Activated T-helper 2 cell treated with anti-CD3 and anti-CD28 coated beads, Interferon-gamma antibody, Interleukin-2, Interleukin-4, amounts not matched to agents 10 μg/mL and 5 μg/mL and 100 μg/mL, durations not matched to agents 14 hours and 24 hours and 36 hours (primary cell): ENCODE measurements at places on chromosomes 5 and 9. TPM values are rescaled to one million over a fixed set of nuclear protein-coding genes. Genes with fewer than 3 reads are reported as not detected.

PKD2L2 gene
- total RNA-seq, result not detected in 2 replicates

C5orf52 gene
- total RNA-seq, result 0.30 TPM in 1 of 2 replicates, not detected in the other

C1QTNF2 gene
- total RNA-seq, result not detected in 2 replicates

GALNT12 gene
- 2.3 and 2.8 TPM in 2 replicates for total RNA-seq

ARID3C gene
- 0.14 and 0.21 TPM in 2 replicates for total RNA-seq

PAIP1 gene
- 56.8 and 58.0 TPM in 2 replicates for total RNA-seq

SLC6A3 gene
- total RNA-seq, result not detected in 2 replicates

DNA sequence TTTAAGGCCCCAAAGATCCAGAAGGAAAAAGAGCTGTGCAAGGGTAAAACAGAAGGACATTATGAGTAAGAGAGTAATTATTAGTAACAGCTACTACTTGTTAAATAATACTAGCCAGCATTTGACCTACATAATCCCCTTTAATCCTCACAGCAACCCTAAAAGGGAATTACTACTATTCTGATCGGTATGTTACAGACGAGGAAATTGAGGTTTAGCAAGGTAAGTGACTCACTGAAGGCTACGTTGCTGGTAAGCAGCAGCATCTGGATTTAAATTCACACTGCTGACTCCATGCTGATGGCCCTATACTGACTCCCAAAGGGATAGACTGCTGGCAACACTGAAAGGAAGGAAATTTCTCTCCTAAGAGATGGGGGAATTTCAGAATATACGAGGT lies 3.7 kb upstream of the FSD1L start:
- H3K36me3 ChIP-seq, result no peaks in the 10 kb centered on the region
- H3K27me3 ChIP-seq, result peaks cover 10% of the 10 kb centered on the region
- H3K27ac ChIP-seq, result no peak overlapping the region
- no peak for DNase-seq

DNA sequence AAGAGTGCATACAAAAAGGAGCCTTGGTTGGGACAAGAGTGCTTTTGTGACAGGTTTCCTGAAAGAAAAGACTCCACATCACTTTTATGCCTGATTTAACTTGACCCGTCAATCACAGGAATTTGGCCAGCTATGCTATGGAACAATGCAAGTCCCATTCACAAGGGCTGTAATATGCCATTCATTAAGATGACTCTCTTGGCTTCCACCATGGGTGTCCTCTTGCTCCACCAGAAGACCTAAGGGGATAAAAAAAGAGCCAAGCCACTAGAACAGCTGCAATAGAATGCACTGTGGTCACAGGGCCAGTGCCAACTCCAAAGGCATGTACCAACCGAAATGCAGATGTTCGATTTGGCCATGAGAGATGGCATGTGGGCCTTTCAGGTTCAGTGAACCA lies 480.1 kb upstream of the MPDZ start:
- no peaks in the 10 kb centered on the region for H3K36me3 ChIP-seq
- H3K4me1 ChIP-seq, result no peaks in the 10 kb centered on the region
- no peak for DNase-seq
- H3K27ac ChIP-seq, result no peak overlapping the region

DNA sequence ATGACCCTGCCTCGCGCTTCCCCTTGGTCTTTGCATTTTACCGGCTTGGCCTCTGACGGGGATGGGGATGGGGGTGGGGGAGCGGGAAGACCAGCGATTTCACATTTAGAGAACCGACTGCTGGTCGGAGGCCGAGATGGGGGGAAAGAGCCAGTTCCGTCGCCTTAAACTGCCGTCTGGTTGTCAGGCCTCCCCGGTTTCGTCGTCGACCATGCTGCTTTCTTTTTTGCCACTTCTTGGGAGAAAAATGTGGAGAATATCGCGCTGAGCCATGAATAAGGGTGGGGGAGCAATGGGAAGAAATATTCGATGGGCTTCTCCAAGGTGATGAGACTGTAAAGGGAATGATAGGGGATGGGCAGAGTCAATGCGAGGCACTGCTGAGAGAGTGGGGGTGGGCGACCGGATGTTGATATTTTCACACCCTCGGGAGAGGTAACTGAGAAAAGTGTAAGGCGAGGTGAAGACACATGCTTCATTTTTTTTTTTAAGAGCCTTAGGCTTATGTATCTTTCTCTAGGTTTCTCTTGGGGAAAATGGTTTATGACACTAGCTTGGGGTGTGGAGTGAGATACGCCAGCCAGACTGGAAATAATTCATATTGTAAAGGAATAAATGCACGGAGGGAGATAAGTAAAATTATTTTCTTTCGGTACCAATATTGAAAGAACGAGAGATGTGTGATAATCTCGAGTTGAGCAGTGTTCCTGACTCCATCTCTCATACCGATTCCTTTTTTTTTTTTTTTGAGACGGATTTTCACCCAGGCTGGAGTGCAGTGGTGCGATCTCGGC lies 1.1 kb downstream of the KIF2A start:
- no peaks in the 10 kb centered on the region for H3K27me3 ChIP-seq
- DNase-seq, result peak; percentile 50
- peak overlapping the region; percentile 99 for H3K4me3 ChIP-seq
- H3K36me3 ChIP-seq, result peaks cover 56% of the 10 kb centered on the region
- H3K27ac ChIP-seq, result peak overlapping the region; percentile 93

GRCh38 chr5:66002415-66002814 lies 76.0 kb downstream of the ERBIN start:
- no peak overlapping the region for H3K27ac ChIP-seq
- peaks cover 53% of the 10 kb centered on the region for H3K36me3 ChIP-seq
- no peaks in the 10 kb centered on the region for H3K27me3 ChIP-seq
- no peak overlapping the region for H3K4me3 ChIP-seq
- H3K4me1 ChIP-seq, result peaks cover 17% of the 10 kb centered on the region

DNA sequence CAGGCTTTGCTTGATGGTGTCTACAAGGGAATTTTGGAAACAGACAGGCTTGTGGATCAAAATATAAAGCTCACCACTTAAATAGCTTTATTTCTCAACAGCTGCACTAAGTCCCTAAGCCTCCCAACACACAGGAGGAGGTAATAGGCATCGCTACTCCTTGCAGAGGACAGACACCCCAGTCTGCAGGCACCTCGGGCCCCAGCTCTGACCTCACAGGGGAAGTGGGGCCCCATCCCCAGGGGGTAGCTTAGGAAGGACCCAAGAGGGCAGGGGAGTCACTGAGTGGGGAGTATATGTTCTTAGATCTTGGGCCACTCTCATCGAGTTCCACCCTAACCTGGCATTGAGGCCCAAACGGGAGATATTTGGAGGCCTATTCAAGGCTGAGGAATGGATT lies 66.7 kb upstream of the XPA start:
- no peak for DNase-seq
- no peaks in the 10 kb centered on the region for H3K36me3 ChIP-seq
- H3K27ac ChIP-seq, result no peak overlapping the region
- H3K27me3 ChIP-seq, result peaks cover 21% of the 10 kb centered on the region
- no peak overlapping the region for H3K4me3 ChIP-seq
- no peaks in the 10 kb centered on the region for H3K4me1 ChIP-seq

GRCh38 chr5:150653145-150653761 lies 7.8 kb upstream of the MYOZ3 start:
- peaks cover 6% of the 10 kb centered on the region for H3K4me1 ChIP-seq
- no peak overlapping the region for H3K27ac ChIP-seq
- no peak overlapping the region for H3K4me3 ChIP-seq
- no peaks in the 10 kb centered on the region for H3K36me3 ChIP-seq
- no peak for DNase-seq

- no peak overlapping the region for H3K4me3 ChIP-seq
- no peak overlapping the region for H3K27ac ChIP-seq
- no peaks in the 10 kb centered on the region for H3K4me1 ChIP-seq
- no peak for DNase-seq
- no peaks in the 10 kb centered on the region for H3K27me3 ChIP-seq
- no peaks in the 10 kb centered on the region for H3K36me3 ChIP-seq
Measured at GRCh38 chr5:57825031-57825686, 342.5 kb upstream of the ACTBL2 start.

DNA sequence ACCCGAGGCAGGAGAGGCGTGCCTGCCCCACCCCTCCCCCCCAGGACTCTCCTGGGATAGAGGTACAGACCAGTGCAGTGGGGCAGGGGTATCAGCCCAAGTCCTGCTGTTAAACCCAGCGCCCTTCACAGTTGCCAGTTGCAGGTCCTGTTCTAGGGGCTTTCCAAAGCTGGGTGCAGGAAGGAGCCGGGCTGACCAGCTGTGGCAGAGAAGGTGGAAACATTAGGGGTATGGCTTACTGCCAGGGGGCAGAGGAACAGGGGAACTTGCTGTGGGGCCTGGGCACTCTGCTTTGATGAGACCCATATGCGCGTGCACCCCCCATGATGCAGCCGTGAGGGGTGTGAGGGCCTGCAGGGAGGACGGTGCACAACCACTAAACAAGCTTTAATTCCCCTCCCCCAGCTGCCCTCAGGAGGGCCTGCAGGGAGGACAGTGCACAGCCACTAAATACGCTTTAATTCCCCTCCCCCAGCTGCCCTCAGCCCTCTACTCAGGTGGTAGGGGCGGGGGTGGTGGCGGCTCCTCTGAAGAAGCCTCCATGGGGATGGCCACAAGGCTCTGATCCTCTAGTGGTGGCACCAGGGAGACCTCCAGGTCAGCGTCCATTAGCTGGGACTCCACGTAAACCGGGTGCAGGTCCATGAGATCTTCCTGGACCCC lies 766 bp upstream of the LRRC26 start:
- no peaks in the 10 kb centered on the region for H3K4me1 ChIP-seq
- DNase-seq, result no peak
- no peak overlapping the region for H3K4me3 ChIP-seq
- peaks cover 24% of the 10 kb centered on the region for H3K27me3 ChIP-seq
- H3K36me3 ChIP-seq, result no peaks in the 10 kb centered on the region

DNA sequence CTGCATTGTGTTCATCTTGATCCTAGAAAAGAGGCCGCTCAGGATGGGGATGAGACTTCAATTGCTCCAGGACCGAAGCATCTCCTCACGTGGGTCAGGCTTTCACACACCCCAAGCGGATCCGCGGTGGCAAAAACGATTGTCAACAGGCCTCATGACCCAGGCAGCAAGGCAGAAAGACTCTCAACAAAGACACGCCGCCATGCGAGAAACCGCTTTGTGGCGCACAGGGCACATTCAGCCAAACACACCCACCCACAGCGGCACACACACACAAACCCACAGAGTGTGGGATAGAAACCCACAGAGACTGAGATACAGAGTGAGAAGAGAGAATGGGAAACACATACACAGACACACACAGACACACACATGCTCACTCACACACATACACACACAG lies 483.4 kb downstream of the SPATA31A7 start:
- no peak for DNase-seq
- no peaks in the 10 kb centered on the region for H3K4me1 ChIP-seq
- peaks cover 7% of the 10 kb centered on the region for H3K36me3 ChIP-seq
- no peaks in the 10 kb centered on the region for H3K27me3 ChIP-seq
- H3K27ac ChIP-seq, result no peak overlapping the region

GRCh38 chr5:144085381-144085780 lies 85.1 kb downstream of the YIPF5 start:
- DNase-seq, result no peak
- no peaks in the 10 kb centered on the region for H3K27me3 ChIP-seq
- no peak overlapping the region for H3K27ac ChIP-seq
- H3K4me3 ChIP-seq, result no peak overlapping the region
- H3K4me1 ChIP-seq, result no peaks in the 10 kb centered on the region
